A549 treated with ZK216348 at 1 μM for 4 hours (cell line): ENCODE measurements at places on chromosomes 3 and 15. TPM values are rescaled to one million over a fixed set of nuclear protein-coding genes. Genes with fewer than 3 reads are reported as not detected.

ALPK3 gene
- 0.12 to 0.31 TPM (median 0.18 TPM) in 4 of 5 replicates, not detected in the other for total RNA-seq

HIGD2B gene
- total RNA-seq, result not detected in 5 replicates

STRIT1 gene
- not detected in 5 replicates for total RNA-seq

NOX5 gene
- 0.12 to 0.41 TPM (median 0.26 TPM) in 5 replicates for total RNA-seq

TTLL13 gene
- total RNA-seq, result 0.11 to 0.43 TPM (median 0.16 TPM) in 4 of 5 replicates, not detected in the other

EPHA3 gene
- total RNA-seq, result not detected in 5 replicates

MEIS2 gene
- total RNA-seq, result 9.2 to 10.1 TPM (median 9.9 TPM) in 5 replicates

PLCH1 gene
- total RNA-seq, result 0.83 to 1.2 TPM (median 1.0 TPM) in 5 replicates

GOLGA6L7 gene
- not detected in 5 replicates for total RNA-seq

PTPRG gene
- total RNA-seq, result 1.8 to 3.2 TPM (median 2.4 TPM) in 5 replicates

FEZF2 gene
- total RNA-seq, result not detected in 5 replicates

SLC9A9 gene
- 0.11 to 0.39 TPM (median 0.27 TPM) in 4 of 5 replicates, not detected in the other for total RNA-seq

TMCO5A gene
- total RNA-seq, result not detected in 5 replicates

AGBL1 gene
- total RNA-seq, result not detected in 5 replicates

RTP3 gene
- not detected in 5 replicates for total RNA-seq

PDCD6IP gene
- total RNA-seq, result 118 to 182 TPM (median 169 TPM) in 5 replicates

DUOX1 gene
- total RNA-seq, result not detected in 5 replicates

IL16 gene
- total RNA-seq, result 0.24 TPM in 1 of 5 replicates, not detected in the others

FBN1 gene
- total RNA-seq, result 6.5 to 7.1 TPM (median 7.0 TPM) in 5 replicates

SMCO1 gene
- not detected in 5 replicates for total RNA-seq

SH2D7 gene
- total RNA-seq, result not detected in 5 replicates

RLBP1 gene
- not detected in 5 replicates for total RNA-seq

CPNE4 gene
- total RNA-seq, result 4.2 to 7.7 TPM (median 6.2 TPM) in 5 replicates

CPA3 gene
- not detected in 5 replicates for total RNA-seq
